ENCODE measurements at places on chromosomes 1 and 21.
A peak's percentile ranks its signal among the peaks of the same experiment; 100 is the strongest.

GRCh38 chr1:73500154-73500553 is 697.8 kb downstream of the LRRIQ3 start:
- no peak for DNase-seq

GRCh38 chr21:45075596-45076244 is 1.3 kb downstream of the ADARB1 start:
- no peak for DNase-seq

DNA sequence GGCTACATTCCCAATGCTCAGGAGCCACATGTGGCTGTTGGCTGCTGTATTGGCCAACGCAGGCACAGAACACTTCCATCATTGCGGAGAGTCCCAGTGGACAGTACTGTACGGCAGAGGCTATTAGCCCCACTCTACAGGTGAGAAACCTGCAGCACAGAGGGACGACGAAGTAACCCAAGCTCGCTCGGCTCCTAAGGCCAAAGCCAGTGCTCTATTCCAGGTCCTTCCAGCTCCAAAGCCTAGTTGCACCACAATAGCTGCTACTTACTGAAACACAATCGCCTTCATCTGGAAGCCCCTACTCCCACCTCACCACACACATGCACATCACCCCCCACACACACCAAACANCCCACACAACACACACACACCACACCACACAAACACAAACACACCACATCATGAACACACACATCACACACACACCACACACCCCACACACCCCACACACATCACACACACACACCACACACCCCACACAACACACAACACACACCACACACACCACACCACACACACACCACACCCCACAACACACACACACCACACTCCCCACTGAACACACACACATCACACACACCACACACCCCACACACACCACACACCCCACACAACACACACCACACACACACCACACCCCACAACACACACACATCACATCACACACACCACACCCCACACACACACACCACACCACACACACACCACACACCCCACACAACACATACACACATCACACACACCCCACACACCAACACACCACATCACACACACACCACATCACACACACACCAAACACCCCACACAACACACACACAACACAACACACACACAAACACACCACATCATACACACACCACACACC is 3.2 kb downstream of the LYPD8 start:
- no peak for DNase-seq

- no peak for DNase-seq
Measured at GRCh38 chr1:97396463-97396862, 524.4 kb downstream of the DPYD start.

DNA sequence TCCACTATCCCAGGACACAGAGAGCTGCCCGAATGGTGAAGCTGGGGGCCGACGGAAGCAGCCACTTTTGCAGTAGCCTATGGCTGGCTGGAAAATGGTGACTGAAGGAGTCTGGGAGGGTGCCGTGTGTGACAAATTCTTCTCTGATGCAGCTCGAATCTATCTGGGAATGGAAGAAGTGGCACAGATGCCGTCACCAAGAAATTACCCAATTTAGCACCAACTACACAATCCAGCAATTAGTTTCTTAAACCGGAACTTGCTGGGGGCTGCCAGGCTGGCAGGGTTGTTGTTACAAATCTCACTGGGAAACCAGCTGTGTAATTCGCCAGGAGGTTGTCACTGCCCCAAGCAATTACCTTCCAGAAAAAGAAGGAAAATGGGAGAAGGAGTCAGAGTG is 18.0 kb downstream of the DLGAP3 start:
- DNase-seq: no peak

- DNase-seq: no peak
Measured at GRCh38 chr1:154536570-154536969, 21.9 kb downstream of the UBE2Q1 start.

DNA sequence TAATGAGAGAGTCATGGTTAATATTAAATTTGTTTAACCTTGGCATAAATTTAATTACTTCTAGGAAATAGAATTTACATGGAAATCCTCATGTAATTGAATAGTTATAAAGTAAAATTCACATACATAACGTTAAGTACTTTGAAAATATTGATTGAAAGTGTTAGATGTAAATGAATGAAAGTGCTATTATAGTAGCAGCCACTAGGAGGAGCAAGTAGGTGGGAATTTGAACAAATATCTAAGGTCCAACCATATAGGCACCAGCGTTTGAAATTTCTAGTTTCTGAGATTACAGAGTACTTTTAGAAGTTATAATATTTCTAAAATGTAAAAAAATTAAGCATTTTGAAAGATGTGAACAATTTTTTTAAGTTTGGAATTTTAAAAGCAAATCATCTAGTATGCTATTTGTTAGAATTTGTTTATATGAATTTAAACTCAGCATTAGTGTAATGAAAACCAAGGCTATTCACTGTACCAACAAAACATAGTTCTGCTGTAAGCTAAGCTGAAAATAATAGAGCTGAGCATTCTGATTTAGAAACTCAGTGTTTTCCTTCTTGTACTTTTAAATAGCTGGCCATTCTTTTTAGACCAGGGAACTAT is 3.3 kb downstream of the B3GALT2 start:
- no peak for DNase-seq

DNA sequence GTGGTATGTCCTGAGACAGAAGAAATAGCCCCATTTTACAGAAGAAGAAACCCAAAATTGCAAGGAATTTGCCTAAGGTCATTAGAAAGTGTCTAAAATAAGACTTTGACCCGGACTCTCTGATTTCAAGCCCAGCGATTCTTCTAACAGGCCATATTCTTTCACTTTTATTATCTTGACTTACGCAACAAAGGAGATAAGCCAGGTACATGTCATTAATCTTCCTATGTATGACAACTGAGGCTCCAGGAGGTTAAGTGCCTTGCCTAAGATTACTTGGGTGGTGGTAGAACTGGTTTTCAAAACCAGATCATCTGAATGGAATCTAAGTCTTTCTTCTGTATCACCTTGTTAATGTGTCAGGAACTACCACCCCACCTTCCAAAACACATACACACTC is 124.3 kb downstream of the PBX1 start:
- no peak for DNase-seq

DNA sequence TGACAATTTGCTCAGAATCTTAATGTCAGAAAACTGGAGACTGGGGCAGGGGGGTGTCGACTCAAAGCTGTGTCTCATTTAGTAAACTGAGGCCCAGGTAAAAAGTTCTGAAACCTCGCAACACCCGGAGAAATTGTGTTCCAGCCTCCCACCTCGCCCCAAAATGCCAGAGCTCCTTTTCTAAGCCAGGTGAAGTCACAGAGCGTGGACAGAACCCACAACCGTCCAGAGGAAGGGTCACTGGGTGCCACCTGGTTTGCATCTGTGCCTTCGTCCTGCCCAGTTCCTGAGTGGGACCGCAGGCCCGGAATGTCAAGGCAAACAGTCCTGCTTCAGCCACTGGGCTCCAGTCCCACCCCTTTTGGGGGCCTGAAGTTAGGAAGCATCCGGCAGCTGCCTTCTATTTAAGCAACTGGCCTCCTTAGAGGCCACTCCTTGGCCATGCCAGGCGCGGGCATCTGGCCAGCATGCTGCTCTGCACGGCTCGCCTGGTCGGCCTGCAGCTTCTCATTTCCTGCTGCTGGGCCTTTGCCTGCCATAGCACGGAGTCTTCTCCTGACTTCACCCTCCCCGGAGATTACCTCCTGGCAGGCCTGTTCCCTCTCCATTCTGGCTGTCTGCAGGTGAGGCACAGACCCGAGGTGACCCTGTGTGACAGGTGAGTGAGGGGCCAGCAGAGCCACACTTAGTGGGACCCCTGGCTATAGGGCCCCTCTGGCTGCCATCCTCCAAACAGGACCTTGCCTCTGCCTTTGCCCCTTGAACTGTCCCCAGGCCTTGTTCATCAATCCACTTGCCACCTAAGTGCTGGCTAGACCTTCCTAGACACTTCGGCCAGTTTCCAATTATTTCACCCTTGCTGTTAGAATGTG is at the start of gene TAS1R1:
TAS1R1 (plus strand) TSS at position 401 of the 872 bp plus-strand sequence; CDS start at position 468, 67 bp downstream.
- no peak for DNase-seq

- no peak for DNase-seq
Measured at GRCh38 chr1:17680308-17680707, 74.8 kb upstream of the ACTL8 start.

- DNase-seq: peak; percentile 60
Measured at GRCh38 chr1:53643041-53643880, 95.7 kb downstream of the GLIS1 start.

GRCh38 chr1:224656392-224656791 is 40.3 kb downstream of the CNIH3 start:
- DNase-seq: no peak

DNA sequence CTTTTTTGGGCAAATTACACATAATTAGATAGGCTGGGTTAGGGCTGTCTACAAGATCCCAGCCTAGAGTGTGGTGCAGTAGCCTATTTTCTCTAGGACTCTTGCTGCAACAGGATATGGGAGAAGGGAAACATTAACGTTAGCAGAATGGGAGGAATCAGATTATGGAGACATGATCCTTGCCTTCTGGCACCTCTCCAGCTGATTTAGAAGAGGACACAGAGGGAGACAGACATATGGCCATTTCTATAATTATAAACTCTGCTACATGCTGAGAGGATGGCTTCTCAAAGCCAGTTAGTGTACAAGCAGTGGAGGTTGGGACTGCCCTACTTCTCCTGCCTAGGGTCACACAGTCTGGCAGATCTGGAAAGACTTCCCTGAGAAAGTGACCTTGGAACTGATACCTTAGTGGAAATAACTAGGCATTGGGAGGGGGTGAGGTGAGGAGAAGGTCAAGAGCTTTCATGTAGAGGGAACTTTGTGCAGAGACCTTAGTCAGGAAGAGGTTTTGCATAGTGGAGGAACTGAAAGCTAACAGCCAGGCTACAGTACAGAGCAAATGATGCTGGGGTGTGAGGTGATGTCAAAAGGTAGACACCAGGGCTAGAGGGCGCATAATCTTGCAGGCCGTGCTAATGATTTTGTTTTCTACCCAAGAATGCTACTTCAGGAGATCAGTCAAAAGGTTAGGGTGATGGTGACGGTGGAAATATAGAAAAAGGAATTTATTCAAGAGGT is 1.2 kb upstream of the CD1D start:
- no peak for DNase-seq

DNA sequence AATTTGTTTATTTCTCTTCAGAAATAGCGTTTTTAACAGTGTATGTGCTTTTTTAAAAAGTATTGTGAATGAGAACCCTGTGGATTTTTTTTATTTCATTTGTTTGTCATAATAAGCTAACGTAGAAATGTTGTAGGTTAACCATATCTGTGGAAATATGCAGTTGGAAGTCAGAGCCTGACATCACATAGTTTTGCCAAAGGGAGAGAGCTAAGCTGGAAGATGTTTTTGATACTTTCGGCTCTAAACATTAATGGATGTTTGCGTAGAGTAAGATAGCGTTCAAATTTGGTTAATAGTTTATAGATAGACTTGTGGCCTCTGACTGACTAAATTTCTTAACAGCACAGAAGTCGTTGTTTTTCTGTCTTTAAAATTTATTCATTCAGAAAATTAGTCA is 47.4 kb upstream of the ANGPTL1 start:
- no peak for DNase-seq

GRCh38 chr1:42490237-42490636 is 27.2 kb downstream of the CCDC30 start:
- no peak for DNase-seq

- DNase-seq: no peak
Measured at GRCh38 chr1:101409102-101409501, 172.3 kb downstream of the S1PR1 start.

DNA sequence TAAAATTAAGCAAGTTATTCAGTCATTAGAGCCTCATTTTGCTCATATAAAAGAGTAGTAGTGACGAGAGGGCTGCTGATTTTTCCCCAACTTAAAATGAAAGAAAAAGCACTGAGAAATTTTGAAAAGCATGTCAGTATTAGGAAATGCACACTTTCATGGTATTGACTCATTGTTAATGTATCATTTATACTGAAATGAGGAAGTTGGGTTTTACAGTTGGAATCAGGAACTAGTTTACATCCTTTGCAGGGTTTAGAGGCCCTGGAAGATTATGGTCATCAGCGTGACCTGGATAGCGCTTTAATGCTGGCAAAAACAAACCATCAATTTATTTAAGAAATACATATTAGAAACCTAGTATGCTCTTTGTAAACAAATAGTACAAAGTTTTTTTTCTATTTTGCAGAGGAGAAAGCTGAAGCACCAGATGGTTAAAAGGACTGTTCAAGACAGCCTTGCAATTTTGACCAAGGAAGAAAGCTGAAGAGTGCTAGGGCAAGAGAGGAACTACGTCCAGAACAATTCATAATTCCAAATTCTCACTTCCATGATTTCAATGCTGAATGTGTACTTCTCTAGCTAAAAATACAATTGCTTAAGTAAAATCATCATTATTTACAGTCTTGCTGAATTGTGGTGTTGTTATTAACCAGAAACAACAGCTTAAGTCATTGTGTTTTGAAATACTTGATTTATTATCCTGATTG is 94.8 kb upstream of the SGIP1 start:
- DNase-seq: no peak

GRCh38 chr1:46613661-46614603 is 2.7 kb downstream of the MOB3C start:
- DNase-seq: peak; percentile 93

DNA sequence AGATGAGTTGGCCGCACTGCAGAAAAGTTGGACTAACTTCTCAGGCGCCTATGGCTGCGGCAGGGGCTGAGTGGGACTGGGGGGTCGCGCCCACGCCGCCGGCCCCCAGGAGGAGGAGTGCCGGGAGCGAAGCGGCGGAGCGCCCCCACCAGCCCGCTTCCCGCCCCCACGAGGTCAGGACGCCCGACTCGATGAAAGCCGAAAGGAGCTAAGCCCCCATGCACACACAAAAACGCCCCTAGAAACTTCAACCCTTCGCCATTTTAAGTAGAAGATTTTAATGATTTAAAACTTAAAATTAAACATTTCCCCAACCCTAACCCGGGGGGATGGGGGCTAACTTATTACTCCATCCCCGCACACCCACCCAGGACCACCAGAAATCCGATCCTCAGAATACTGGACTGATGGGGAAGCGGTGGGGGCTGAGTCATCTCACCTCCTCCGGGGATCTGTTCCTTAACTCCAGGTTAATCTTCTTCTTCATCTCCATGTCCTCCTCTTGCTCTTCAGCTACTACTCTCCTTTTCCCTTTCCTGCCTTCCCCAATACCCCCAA is 539 bp downstream of the ANP32E start:
- DNase-seq: no peak

GRCh38 chr1:119966020-119966419 is 69.7 kb upstream of the ADAM30 start:
- no peak for DNase-seq

DNA sequence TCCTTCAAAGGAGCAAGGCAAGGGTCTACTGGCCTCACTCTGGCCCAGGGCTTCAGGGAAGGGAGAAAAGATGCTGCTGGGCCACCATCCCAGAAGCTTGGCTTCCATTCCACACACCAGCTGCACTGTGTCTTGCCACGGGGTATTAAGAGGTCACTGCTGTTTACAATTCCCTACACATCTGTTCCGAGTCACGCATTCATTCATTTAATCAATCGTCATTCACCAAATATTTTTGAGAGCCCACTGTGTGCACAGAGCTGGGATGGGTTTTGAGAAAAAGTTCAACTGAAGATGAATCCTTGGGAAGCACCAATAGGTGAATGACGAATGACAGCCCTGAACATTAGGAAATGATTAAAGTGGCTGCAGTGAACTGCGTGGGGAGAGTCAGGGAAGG is 101.7 kb downstream of the NAV1 start:
- DNase-seq: no peak
